Body of pancreas (tissue), 4 donors: ENCODE measurements at places on chromosomes 5 and 9. TPM values are rescaled to one million over a fixed set of nuclear protein-coding genes. Genes with fewer than 3 reads are reported as not detected.

DNA sequence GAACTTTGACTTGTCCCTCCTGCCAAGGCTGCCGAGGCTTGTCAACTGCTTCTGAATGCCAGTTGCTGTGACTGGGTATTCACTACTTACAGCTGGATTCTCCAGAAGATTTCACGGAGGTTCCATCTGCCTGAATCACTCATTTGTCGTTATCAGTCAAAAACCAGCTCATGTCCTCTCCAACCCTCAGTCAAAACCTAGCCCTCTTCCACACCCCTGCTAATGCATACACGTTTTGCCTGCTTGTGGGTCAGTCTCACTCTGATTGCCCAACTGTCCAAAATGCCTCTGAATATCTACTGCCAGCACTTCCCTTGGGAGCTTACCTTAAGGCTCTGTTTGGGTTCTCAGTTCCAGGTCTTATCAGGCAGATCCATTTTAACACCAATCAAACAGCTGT lies 238.6 kb upstream of the TMEM161B start:
- no peak for DNase-seq
- no peaks in the 10 kb centered on the region for H3K4me1 ChIP-seq
- H3K27me3 ChIP-seq: no peaks in the 10 kb centered on the region
- H3K4me3 ChIP-seq: no peak overlapping the region
- no peaks in the 10 kb centered on the region for H3K36me3 ChIP-seq

DNA sequence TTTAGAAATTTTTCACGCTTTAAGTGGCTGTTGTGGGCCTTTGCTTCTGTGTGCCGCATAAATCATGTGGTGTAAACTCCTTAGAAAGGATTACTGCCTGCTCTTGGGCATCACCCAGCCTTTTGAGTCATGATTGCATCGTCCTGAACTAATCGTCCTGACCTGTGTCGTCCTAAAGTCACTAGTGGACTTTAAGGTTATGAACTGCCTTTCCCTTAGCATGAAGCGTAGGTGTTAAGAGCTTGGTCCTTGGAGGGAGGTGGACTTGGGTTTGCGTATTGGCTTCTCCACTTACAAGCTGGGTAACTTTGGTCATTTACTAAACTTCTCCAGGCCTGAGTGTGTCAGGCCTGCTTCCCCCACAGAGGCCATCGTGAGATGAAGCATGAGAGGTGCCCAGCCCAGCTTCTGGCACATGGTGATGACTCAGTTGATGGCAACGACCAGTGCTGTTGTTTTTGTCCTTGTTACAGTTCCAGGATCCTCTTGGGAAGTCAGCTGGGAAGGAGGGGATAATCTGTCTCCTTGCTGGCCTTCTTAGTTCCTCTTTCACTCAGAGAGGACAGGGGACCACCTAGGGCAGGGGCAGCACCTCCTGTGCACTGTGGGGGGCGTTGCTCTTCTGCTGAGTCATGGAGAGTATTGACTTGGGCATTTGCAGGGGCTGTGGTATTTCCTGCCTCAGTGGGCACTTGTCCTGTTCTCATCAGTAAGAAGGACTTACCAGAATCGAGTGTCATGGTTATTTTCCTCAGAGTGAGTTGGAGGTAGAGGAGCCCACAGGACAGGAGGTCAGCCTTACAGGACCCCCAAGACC lies 54.2 kb upstream of the NCS1 start:
- no peaks in the 10 kb centered on the region for H3K36me3 ChIP-seq
- DNase-seq: no peak
- no peaks in the 10 kb centered on the region for H3K27me3 ChIP-seq
- no peak overlapping the region for H3K4me3 ChIP-seq
- no peaks in the 10 kb centered on the region for H3K4me1 ChIP-seq

DNA sequence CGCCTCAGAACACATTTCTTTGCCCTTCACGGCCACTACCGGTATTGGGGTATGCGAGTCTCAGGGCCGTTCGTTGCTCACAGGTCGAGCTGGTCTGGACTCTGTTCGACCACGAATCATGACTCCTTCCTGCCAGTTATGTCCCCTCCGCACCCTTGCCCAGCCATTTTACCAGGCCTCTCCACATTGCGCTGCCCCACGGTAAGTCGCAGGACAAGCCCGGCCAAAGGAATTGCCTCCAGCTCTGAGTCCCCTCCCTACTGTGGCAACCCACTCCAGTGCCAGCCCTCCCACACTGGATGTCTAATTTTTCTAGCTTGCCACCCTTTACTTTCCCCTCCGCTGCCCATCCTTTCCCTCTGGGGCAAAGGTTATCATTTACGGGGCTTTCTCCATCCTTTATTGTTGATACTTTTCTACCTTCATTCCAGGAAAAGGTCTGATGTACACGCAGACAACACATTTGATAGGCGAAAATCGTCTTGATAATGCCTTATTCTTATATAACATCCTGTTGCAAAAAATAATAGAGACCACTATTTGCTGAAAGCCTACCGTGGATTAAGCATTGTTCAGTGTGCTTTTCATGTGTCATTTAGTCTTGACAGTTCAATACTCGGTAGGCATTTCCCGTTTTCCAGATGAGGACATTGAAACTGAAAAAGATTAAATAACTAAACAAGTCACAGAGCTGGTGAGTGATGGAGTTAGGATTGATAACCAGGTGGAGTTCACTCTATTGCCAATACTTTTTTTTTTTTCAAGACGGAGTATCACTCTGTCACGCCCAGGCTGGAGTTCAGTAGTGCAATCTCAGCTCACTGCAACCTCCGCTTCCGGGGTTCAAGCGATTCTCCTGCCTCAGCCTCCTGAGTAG lies 958 bp upstream of the HSPA5 start:
- peaks cover 30% of the 10 kb centered on the region for H3K4me1 ChIP-seq
- peak overlapping the region; percentile 97 for H3K27ac ChIP-seq
- peak overlapping the region; percentile 22 for H3K4me3 ChIP-seq
- no peaks in the 10 kb centered on the region for H3K36me3 ChIP-seq
- H3K27me3 ChIP-seq: no peaks in the 10 kb centered on the region

The IFNA21 gene
- total RNA-seq: not detected

The ROR2 gene
- 5.4 TPM for total RNA-seq

The PTPN3 gene
- total RNA-seq: 13.2 TPM

The PDLIM7 gene
- 15.8 TPM for total RNA-seq

The COL27A1 gene
- 58.0 TPM for total RNA-seq

DNA sequence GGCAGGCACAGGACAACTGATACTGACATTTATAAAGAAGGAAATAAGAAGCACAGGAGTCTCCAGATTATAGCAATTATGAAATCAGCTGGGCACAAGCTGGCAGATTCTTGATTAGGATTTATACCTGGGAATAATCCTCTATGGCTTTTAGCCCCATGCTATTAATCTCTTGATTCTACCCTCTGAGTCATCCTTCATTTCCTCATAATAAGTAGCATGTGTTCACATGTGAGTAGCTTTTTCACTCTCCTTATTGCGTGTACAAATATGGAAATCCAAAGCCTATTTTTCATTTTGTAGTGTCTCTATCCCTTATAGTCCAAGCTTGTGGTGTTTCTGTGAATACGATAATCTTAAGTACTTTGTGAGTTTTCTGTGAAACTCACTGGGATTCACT lies 185.0 kb upstream of the PRLR start:
- no peaks in the 10 kb centered on the region for H3K4me1 ChIP-seq
- H3K27ac ChIP-seq: no peak overlapping the region
- H3K27me3 ChIP-seq: no peaks in the 10 kb centered on the region
- H3K36me3 ChIP-seq: no peaks in the 10 kb centered on the region
- DNase-seq: no peak

The DBH gene
- total RNA-seq: not detected
